Breast epithelium (tissue), 4 donors: ENCODE measurements at places on chromosomes 13 and 19. TPM values are rescaled to one million over a fixed set of nuclear protein-coding genes. Genes with fewer than 3 reads are reported as not detected.
A peak's percentile ranks its signal among the peaks of the same experiment; 100 is the strongest.

Gene SPATA13
- total RNA-seq: 6.6 TPM

Gene PRR19
- 0.33 TPM for total RNA-seq

Gene GRK1
- total RNA-seq: not detected

Gene ZNF253
- 6.4 TPM for total RNA-seq

Gene ZNF420
- total RNA-seq: 19.2 TPM

GRCh38 chr19:3669947-3670795 is 30.1 kb downstream of the PIP5K1C start:
- peaks cover 6% of the 10 kb centered on the region for H3K4me1 ChIP-seq
- H3K27me3 ChIP-seq: no peaks in the 10 kb centered on the region
- DNase-seq: peak; percentile 65

DNA sequence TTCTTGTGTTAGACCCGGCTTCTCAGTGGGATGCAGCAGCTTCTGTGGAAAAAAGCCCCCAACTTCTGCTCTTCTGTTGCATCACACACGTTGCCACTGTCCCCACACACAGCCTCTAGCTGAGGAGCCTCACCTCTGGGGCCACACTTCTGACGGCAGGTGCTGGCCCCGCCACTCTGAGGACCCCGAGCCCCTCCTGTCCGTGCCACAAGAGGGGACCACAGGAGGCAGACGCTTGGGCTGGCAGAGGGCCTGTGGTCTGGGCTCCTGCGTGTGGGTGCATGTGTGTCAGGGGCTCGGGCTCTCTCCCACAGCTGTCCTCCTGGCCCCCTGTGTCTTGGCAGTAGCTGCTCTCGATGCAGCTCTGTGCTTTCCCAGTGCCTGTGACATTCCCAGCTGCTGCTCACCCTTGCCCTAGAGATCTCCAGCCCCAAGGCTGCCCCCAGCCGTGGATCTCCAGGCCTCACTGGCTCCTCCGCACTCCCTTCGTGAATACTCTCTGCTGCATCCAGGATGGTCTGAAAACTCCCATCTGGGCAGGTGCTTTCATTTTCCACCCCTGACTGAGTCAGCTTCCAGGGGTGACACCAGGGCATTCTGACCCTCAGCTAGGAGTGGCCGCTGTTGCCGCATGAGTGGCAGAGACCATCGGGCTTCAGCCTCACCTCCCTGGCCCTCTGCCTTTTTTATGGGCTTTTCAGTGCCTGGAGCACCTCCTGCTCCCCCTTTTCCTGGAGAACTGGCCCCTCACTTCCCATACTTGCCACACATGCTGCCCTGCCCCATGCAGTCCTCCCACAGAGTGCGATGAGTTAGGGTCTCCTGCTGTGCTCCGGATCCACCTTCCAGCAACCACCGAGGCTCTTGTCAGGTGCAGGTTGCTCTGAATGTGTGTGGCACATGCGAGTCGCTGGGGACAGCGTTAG is 13.7 kb downstream of the MAU2 start:
- H3K36me3 ChIP-seq: no peaks in the 10 kb centered on the region
- no peaks in the 10 kb centered on the region for H3K27me3 ChIP-seq
- no peak for DNase-seq
- H3K4me1 ChIP-seq: no peaks in the 10 kb centered on the region

- no peak for DNase-seq
- no peak overlapping the region for H3K27ac ChIP-seq
- no peaks in the 10 kb centered on the region for H3K36me3 ChIP-seq
- no peaks in the 10 kb centered on the region for H3K4me1 ChIP-seq
Measured at GRCh38 chr13:97515643-97516042, 81.7 kb downstream of the RAP2A start.
